ENCODE measurements at places on chromosomes 2 and 18.

DNA sequence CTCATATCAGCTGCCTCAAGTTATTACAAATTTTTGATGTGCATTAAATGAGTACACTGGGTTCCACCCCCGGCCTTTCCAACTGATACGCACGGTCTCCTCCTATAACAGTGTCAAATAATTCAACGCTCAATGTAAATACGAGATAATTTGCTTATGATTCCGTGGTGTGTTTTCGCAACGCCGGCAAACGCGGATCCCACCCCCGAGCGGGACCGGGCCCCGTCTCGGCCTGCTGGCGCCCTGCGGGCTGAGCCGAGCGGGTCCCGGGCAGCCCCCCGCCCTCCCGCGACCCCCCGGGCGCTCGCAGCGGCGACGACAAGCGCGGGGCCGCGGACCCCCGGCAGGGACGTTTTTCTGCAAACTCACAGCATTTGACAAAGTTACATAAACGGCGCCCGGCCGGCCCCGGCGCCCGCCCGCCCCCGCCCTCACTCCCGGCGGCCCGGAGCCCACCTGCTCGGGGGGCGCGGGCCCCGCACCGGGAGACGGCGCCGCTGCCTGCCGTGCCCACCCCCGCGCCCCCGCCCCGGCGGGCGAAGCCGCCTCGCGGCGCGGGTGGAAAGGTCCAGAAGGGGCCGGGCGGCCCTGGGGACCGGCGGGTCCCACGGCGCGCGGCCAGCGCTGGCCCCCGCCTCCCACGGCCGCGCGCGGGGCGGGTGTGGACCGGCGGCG lies 762 bp downstream of the HDAC4 start:
- no peak for DNase-seq

- no peak for DNase-seq
Observed at GRCh38 chr18:24112874-24113615, 25.8 kb upstream of the CABYR start.

DNA sequence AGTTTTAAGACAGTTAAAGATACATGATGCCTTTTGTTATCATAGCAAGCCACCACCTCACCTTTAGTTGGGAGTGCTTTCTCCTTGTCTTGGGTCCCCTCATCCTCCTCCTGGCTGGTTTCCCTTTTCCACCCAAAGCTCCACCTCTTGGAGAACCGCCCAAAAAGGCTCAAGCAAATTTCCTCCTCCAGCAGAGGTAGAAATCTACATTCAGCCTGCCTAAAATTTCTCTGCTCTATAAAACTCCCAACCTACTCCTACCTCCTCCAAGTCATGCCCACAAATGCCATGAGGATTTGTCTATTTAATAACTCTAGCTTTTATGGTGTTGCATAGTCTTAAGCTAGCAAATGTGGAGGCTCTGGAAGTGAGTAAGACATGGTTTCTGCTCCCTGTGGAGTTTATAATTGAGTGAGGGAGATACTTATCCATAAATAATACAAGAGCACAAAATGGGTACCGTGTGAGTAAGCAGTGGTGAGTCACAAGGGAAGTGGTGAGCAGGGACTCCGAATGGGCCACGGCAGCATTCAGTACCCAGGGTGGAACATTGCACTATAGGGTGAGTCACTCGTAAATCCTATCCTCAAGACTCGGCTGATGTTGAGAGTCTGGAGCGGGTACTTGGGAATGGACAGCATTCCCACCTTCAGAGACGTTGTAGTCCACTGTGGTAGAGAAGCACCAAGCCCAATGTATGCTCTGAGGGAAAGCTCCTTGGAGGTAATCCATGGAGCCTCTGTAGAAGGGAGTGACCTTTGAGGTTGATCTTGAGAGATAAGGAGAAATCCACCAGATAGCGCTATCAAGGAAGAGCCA lies 146.3 kb downstream of the RTN4 start:
- DNase-seq, result peak; percentile 21

DNA sequence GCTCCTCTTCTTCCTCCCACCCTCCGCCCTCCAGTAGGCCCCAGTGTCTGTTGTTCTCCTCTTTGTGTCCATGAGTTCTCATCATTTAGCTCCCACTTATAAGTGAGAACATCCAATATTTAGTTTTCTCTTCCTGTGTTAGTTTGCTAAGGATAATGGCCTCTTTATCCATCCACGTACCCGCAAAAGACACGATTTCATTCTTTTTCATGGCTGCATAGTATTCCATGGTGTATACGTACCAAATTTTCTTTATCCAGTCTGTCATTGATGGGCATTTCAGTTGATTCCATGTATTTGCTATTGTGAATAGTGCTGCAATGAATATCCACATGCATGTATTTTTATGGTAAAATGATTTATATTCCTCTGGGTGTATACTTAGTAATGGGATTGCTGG lies 82.2 kb downstream of the COPS8 start:
- DNase-seq, result no peak

DNA sequence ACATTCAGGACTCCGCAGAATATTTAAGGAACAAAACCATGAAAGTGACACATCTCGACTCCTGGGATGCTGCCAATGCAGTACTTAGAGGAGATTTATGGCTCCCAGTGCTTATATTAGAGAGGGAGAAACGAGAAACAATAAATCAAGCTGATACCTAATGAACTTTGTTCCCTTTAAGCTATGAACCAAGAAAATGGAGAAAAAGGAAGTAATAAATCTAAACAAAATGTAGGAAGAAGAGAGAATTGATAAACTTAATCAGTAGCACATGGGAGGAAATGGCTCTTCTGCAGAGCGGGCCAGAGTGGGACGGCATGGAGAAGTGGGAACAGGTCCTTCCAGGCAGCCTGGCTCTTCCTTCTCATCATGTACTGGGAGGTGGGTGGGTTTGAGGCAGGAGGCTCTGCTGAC lies 42.7 kb downstream of the NPPC start:
- no peak for DNase-seq

- no peak for DNase-seq
Observed at GRCh38 chr2:144548532-144549191, 28.7 kb upstream of the ZEB2 start.

- DNase-seq, result no peak
Observed at GRCh38 chr2:171524018-171524401, 1.7 kb downstream of the CYBRD1 start.

DNA sequence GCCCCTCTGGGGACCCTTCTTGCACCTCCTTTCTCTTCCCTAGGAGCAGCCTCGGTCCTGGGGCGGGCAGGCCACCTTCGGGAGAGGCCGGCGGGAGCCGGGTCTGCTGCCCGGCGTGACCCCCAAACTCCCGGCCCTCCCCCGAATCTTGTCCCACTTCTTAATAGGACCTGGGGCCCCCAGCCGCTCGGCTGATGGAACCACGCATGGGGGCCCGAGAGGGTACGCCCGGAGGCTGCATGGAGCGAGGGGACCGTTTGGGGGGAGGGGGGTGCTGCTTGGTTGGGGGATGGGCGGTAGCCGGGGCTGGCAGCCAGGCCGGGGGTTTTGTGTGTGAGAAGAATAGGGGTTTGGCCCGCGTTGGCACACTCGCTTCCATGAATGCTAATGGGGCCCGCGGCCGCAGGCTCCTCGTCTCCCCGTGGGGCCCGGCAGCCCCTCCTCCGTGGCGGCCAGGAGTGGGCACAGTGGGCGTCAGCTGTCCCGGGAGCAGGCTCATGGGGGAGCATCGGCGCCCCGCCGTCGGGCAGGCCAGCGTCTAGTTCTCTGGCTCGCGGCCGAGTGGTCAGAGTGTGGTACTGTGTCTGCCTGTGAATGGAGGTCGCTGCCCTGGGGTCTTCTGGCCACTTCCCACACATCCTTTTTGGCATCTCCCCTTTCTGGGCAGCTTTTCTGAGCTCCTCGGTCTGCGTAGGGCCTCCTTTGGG lies 1.0 kb downstream of the GAREM2 start:
- no peak for DNase-seq

GRCh38 chr2:150182566-150183235 lies 304.8 kb downstream of the RND3 start:
- no peak for DNase-seq

DNA sequence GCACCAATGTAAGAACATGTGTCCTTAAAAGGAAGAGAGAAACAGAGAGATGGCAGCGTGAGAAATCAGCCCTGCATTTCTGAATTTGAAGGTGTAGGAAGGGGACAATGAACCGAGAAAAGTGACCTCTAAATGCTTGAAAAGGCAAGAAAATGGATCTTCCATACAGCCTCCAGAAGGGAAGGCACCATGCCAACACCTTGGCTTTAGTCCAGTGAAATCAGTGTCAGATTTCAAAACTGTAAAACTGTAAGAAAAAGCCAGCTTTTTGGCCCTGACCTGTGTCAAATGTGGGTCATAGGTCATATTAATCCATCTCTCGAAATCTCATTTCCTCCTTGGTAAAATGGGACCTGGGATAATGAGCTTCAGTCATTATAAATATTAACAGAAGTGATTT lies 762.3 kb downstream of the DCDC2C start:
- DNase-seq, result no peak

DNA sequence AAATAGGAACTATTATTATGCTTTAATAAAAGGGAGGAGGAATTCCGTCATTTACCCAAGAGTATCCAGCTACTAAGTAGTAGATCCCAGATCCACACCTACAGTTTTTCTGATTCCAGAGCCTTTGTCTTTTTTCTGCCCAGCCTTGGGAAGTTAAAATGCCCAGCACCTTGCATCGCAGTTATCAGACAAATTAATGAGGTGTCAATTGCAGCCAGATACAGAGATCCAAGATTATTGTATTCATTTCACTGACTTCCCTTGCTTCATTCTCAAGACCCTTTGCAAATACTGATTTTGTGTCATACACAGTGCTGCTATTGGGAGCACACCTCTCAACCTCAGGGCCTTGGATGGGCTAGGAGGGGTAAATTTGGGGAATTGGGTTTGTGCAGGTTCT lies 1.1 kb downstream of the IL18R1 start:
- DNase-seq, result no peak

GRCh38 chr2:231745303-231746038 lies 35.6 kb downstream of the PDE6D start:
- DNase-seq, result no peak

DNA sequence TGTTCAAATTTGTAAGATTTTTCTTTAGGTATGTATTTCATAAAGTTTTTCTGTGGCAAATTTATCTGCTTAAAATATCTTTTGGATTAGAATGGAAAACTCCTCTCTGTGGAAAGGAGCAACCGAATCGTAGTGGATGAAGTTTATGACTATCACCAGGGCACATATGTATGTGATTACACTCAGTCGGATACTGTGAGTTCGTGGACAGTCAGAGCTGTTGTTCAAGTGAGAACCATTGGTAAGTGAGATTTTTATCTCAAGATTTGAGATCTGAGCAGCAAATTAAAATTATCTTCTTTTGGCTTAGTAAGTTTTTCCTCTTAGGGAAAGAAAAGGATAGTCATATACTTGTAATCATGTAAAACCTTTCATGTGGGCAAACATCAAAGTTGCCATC lies 14.2 kb downstream of the IL18RAP start:
- no peak for DNase-seq

- DNase-seq, result no peak
Observed at GRCh38 chr18:22710673-22711191, 222.4 kb upstream of the RBBP8 start.

DNA sequence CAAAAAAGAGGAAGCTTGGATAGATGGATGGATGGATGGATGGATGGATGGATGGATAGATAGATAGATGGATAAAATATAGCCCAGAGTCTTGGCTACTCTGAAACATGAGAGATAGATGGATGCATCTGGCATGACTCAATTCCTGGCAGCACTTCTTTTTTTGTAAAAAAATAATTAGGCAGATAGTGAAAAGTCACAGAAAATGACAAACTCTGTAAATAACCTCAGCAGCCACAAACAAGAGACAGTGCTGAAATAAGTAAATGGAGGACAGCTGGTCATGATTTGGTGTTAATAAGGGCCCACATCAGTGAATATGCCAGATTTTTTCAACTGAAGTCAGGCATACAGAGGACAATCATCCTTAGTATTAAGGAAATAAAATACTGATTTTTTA lies 585.0 kb upstream of the GCFC2 start:
- no peak for DNase-seq

DNA sequence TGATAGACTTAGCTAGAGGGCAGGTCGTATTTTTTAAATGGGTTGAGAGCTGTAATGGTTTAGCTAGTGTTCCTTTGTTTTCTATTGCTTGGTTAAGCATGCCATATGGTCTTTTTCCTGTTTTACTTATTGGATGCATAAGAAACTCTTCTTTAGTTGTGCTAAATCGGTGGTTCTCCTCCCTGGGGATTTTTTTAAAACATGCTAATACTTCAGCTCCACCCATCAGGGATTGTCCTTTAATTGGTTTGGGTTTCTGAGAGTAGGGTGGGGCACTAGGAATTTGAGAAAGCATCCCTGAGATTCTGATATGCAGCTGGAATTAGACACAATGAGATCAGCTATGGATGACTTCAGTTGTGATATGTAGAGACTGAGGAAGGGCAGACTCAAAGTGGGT lies 497.2 kb downstream of the THSD7B start:
- DNase-seq, result no peak

- DNase-seq, result no peak
Observed at GRCh38 chr2:109399066-109399465, 214.7 kb downstream of the SEPTIN10 start.

DNA sequence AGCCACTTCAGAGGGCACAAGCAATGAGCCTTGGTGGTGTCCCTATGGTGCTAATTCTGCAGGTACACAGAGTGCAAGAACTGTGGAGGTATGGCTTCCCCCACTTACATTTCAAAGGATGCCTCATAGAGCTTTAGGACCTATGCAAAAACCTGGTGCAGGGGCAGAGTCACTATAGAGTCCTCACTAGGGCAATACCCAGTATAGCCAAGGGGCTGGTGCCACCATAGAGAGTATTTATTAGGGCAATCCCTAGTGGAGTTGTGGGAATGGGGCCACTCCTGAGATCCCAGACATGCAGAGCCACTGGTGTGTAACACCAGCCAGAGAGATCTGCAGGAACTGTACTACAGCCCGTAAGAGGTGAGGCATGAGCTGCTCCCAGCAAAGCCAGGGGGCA lies 312.2 kb downstream of the SLC4A3 start:
- no peak for DNase-seq
